Cardiac fibroblast (primary cell): ENCODE measurements at places on chromosomes 5 and 9.
A peak's percentile ranks its signal among the peaks of the same experiment; 100 is the strongest.

DNA sequence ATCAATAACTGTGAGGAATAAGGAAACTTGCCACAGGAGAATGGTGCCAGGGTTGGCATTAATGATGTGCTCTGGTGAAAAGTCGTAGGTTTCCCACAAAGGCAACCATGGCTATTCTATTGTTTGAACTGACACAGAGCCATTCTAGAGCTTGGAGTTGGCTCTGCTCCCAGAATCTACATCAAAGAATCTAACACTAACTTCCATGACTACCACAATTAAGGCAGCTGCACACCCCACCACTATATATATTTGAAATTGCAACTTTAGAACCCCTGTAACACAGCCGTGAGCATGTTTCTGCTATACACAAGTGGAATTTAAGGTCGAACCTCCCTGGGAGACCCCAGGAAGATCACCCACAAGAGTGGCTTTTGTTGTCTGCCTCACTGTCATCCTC lies 89.7 kb upstream of the CCDC152 start:
- DNase-seq = no peak

DNA sequence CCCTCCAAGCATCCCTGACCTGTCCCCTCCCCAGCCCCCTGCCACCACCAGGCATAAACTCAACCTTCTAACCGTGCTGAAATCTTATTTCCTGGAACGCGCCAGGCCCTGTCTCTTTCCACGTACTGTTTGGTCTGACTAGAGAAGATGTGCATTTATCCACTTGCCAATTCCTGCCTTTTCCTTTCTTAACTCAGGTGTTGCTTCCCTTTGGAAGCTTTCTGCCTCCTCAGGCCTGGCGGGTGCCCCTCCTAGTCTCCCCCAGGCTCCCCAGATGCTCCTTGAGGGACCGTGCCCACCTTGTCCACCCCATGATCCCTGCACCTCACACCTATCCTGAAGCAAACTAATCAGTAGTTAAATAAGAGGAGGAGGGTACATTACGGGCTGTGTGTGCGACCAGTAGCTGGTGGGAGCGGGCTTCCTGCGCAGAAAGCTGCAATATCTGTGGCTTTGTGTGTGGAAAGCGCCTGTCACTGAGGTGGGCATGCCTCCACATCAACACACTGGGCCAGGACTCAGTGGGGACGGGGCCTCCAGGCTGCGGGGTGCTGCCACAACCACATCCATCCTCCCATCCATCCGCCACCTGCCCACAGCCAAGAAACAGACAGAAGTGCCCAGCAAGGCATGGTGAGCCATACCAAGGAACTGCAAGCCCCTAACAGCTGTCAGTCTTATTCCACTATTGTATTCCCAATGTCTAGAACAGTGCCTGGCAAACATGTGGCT lies 73.5 kb downstream of the COL23A1 start:
- no peak for DNase-seq

GRCh38 chr5:65952259-65952658 lies 25.9 kb downstream of the ERBIN start:
- DNase-seq = no peak

GRCh38 chr5:13403351-13403750 lies 541.1 kb downstream of the DNAH5 start:
- DNase-seq = no peak

- DNase-seq = no peak
Observed at GRCh38 chr5:107545486-107545885, 125.3 kb downstream of the EFNA5 start.

GRCh38 chr9:130794923-130795495 lies 40.0 kb upstream of the ABL1 start:
- peak; percentile 33 for DNase-seq

DNA sequence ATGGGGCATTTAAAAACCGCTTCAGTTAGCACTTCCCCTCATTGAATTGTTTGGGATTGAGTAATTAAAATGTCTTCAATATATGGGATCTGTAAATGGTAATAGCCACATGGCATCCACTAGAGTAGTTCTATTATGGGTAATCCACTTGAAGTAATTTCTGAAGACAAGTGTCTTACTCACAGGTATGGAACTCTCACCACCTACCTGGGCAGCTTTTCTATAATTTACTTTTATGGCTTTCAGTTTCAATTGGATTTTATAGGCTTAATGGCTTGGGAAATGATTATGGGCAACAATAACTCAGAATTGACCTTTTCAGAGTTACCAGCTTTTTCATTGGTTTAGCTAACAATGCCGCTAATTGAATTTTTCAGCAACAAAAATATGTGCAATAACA lies 597.9 kb downstream of the PTPRD start:
- DNase-seq = no peak

DNA sequence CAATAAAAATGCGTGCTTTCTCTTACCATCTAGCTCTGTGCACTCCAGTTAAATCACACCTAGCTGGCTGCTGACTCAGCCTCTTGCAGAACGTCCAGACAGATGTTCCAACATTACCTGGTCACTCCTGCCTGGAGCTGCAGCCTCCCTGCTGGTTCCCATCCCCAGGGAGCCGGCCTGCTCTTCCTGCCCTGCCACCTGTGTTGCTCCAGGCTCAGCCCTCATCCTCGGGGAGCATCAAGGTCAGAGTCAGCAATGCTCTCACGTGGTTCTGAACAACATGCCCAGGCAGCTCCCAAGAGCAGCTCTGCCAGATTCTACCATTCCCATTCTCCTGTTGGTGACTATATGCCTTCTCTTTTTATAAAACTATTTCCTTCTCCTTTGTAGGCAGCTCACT lies 81.3 kb downstream of the GADD45G start:
- no peak for DNase-seq

DNA sequence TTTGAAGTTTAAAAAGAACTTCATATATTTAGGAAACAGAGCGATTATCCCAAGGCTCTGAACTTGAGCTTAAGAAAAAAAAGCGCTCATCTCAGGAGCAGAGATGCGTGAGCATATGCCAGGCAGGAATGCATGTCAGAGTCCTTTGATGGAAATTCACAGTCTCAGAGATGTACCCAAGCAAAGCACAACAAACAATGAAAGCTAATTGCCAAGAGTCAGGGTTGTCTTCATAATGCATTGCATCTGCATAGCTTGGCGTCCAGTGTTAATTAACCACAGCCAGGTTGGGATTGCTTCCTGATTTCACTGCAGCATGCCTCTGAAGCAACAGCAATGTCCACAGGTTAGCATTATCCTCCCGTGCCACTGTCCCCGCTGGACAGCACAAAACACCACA lies 907.0 kb upstream of the DMAC1 start:
- DNase-seq = no peak

GRCh38 chr5:81405126-81405891 lies 11.4 kb upstream of the ACOT12 start:
- DNase-seq = no peak

GRCh38 chr9:95939472-95939871 lies 64.0 kb downstream of the ERCC6L2 start:
- no peak for DNase-seq

GRCh38 chr5:33341351-33341750 lies 99.4 kb upstream of the TARS1 start:
- no peak for DNase-seq

- no peak for DNase-seq
Observed at GRCh38 chr5:27619982-27620381, 581.6 kb upstream of the CDH9 start.

DNA sequence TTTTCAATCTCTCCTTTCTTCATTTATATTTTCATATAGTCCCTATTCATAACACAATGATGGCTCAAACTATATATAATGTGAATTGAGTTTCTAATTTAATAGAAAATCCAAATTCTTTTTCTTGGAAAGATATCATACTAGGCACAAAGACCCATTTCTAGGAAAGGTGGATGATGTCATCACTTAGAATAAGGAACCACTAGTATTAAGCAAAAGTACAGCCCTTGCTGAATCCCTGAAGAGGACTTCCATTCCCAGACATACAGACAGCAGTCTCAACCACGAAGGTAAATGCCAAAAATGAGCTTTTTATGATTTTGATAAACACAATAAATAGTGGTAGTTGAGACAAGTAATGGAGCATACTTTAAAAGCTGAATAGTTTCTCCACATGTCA lies 210.0 kb downstream of the FBN2 start:
- no peak for DNase-seq

- DNase-seq = peak; percentile 77
Observed at GRCh38 chr5:127757576-127757975, 54.4 kb downstream of the CCDC192 start.

GRCh38 chr9:118271936-118272335 lies 567.7 kb downstream of the TLR4 start:
- DNase-seq = no peak

DNA sequence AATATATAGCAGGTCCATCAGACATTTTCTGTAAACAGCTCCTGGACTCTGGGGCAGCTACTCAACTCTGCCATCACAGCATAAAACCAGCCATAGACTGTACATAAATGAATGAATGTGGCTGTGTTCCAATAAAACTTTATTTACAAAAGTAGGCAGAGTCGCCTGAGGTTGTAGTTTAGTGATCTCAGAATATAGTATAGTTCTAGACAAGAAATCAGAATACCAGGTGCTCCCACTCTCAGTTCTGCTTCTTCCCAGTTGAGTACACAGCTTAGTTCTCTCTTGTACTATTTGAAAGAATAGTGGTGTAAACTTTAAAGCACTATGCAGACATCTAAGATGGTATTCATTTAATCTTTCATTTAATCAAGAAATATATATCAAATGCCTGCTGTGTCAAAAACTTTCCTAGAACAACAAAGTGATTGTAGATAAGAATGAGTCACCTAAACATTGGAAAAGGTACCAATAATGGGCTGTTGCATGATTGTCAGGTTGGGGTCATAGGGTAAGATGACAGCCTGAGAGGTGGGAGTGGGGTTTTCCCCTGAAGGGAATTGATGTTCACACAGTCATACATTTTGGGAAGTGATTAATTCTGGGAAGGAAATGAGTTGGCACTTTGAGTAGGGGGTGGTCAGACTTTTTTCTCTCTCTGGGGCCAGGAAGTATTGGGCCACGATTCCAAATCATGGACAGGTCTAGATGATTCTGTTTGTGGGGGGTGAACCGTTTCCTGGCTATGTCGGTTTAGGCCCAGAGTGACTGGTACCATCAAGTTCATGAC lies 37.0 kb downstream of the TNFSF8 start:
- DNase-seq = peak; percentile 76

DNA sequence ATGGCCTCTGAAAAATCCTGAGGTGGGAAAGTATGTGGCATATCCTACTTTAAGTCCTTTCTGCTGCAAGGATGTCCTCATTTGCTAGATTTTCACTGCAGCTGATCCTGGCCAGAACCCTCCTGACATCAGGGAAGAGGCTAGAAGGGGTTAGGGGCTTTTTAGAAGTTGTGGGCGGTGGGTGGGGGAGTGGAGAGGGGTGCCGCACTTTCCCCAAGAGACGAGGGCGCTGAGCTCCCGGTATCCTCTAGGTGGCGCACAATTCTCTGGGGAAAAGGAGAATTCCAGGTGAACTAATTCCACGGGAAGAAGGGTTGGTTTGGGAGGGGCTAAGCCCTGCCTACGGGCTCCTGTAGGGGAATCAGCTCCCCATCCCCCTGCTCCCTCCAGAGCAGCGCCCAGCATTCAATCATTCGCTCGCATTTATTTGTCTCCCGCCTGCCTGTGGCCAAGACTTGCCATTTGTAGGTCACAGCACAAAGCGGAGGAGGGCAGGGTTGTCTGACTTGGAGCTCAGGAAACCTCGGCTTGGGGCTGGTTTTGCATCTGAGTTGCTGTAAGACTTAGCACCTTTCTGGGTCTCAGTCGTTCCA lies 42.9 kb upstream of the HAND1 start:
- no peak for DNase-seq

DNA sequence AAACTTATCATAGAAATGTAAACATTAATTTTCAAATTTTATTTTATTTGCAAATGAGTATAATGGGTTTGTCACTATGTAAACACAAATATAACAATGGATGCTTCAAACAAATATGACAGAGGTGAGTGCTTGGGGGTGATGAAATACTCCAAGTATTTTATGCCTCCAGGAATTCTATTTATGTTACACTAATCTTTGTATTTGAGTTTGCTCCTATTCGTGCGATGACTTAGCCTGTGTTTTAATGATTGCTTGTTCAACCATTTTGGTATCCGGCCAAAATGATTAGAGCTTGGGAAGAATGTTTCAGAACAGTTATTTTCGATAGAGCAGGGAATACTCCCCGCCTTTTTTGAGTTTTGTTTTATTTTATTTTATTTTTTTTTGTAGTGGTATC lies 5.0 kb downstream of the DMRT2 start:
- DNase-seq = no peak

GRCh38 chr9:12723409-12724028 lies 30.3 kb downstream of the TYRP1 start:
- peak; percentile 60 for DNase-seq

GRCh38 chr5:160537116-160537515 lies 115.5 kb downstream of the PTTG1 start:
- DNase-seq = no peak

- DNase-seq = no peak
Observed at GRCh38 chr9:117747386-117747970, 43.3 kb downstream of the TLR4 start.

DNA sequence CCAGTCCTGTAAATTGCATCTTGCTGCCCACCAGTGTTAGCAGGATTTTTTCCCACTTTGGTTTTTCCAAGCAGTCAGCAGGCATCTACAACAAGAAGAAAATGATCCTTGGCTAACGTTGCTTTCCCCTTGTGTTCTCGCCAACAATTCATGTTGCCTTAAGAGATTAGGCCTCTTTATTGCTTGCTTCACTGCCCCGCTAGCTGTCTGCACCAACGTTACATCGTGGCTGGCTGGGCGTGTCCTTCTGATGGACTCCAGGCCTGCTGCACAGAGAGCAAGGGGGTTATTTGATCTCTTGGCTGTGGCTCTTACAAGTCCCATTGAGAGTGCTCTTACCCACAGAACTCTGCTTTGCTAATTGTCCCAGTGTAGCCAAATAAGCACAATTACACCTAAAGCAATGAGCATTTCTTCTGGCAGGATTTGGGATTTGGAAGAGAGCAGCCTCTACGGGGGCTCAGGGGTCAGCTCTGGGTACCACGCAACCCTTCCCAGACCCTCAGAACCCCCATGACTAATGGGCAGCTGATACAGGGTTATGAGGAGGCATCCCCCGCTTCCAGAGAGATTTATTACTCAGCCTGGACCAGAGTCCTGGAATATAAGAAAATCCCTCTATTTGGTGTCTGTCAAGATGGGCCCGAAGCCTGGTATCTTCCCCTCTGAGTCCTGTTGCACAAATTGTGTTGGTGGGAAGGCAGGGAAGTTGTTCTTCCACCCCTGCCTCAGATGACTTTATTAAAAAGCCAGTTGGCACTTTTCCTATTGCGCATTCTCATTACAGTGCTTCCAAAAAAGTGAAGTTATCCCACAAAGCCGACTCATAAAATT lies 17.6 kb downstream of the DCANP1 start:
- DNase-seq = peak; percentile 94
